Left kidney (tissue), 8 donors: ENCODE measurements at places on chromosomes 2 and 18. TPM values are rescaled to one million over a fixed set of nuclear protein-coding genes. Genes with fewer than 3 reads are reported as not detected.
A peak's percentile ranks its signal among the peaks of the same experiment; 100 is the strongest.

The ALPP gene
- not detected for polyA plus RNA-seq

The COLEC12 gene
- polyA plus RNA-seq = 23.3 TPM

The ACYP2 gene
- 19.6 TPM for polyA plus RNA-seq

The SERPINB12 gene
- not detected for polyA plus RNA-seq

The CCDC102B gene
- polyA plus RNA-seq = 8.8 TPM

GRCh38 chr18:54780285-54780861, 47.9 kb upstream of the RAB27B start:
- no peak for DNase-seq

GRCh38 chr2:189086710-189087109, 92.9 kb downstream of the COL5A2 start:
- peak; percentile 19 for DNase-seq

DNA sequence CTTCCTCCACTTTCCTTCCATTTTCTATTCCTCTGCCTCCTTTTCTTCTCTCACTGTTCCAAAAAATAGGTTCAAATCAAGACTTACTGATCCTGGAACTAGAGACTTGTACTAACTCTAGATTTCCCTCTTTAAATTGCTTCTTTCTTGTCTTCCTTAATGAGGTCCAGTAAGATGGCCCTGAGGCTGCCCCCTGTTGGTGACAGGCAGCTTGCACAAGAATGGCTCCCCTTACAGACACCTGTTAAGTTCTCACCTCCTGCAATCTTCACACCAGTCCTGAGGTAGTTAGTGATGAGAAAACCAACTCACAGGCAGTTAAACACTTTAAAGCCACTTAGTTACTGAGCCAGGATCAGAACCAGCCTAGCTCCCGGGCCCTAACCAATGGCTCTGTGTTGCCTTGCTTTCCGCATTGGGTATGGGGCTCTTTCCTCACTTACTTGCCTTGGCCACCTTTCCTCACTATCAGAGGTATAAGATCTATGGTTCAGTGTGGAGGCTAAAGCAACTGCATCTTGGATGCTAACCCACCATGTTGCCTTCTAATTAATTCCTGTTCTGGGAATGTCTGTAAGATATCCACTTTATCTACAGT, 130.6 kb downstream of the AKAIN1 start:
- no peak for DNase-seq

GRCh38 chr2:224944707-224945547, 97.3 kb downstream of the DOCK10 start:
- DNase-seq = no peak

DNA sequence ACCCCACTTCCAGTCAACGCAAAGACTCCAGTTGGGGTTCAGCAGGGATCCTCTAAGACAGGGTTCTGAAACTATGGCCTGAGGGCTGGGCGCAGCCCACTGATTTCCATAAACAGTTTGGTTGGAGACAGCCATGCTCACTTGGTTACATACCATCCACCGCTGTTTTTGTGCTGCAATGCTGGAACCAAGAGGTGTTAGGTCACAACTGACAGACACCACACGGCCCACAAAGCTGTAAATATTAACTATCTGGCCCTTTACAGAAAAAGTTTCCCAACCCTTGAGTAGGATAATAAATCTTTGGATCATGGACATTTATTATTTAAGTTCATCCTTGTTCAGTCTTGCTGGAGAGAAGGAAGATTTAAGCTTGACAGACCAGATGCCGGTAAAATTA, 8.4 kb upstream of the CD226 start:
- DNase-seq = peak; percentile 38

GRCh38 chr18:3213300-3214059, 6.3 kb downstream of the MYOM1 start:
- DNase-seq = no peak

- no peak for DNase-seq
These were observed 1077.9 kb upstream of the PIK3C3 start for GRCh38 chr18:40877096-40877495.

DNA sequence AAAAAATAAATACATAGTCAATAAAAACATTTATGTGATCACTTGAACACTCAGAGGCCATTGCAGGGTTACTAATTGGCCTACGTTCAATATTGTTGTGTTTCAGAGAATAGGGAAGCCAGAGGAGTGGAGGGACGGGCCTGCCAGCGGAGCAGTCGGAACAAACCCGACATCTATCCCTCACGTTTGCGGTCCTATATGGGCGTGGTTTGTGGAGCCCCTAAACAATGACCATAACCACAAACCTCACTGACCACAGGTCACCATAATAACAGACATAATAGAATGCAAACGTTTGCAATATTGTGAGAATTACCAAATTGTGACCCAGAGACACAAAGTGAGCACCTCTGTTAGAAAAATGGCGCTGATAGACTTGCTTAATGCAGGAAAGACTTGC, 19.5 kb upstream of the ZNF516 start:
- DNase-seq = no peak

DNA sequence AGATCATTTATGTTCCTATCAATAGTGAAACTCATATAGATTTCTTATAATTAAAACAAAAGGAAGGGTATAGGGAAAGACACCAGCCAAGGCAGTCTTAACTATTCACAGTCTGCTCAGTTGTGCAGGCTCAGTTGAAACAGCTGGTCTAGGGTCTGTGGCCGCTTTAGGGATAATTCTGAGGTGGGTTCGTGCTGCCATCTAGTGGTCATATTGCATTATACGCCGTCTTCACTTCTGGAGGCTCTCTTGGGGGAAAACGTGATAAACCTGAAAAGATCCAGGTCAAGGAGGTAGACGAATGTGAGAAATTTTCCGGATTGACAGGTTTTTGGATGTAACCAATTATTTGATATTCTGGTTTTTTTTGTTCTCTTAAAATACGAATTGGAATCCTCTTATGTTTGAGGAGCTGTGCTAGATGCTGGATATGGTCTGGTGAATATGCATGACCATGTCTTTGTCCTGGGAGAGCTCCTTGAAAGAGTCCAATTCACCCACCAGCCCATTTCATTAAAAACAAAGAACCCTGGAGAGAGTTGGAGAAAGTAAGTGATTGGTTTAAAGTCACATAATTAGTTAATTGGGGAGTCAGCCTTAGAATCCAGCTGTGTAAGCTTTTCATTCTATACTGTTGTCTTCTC, 492.4 kb downstream of the PLCL1 start:
- peak; percentile 77 for DNase-seq

GRCh38 chr18:23531912-23532311, 28.6 kb downstream of the RMC1 start:
- no peak for DNase-seq

- DNase-seq = no peak
These were observed 80.5 kb upstream of the UPP2 start for GRCh38 chr2:158021226-158021625.

DNA sequence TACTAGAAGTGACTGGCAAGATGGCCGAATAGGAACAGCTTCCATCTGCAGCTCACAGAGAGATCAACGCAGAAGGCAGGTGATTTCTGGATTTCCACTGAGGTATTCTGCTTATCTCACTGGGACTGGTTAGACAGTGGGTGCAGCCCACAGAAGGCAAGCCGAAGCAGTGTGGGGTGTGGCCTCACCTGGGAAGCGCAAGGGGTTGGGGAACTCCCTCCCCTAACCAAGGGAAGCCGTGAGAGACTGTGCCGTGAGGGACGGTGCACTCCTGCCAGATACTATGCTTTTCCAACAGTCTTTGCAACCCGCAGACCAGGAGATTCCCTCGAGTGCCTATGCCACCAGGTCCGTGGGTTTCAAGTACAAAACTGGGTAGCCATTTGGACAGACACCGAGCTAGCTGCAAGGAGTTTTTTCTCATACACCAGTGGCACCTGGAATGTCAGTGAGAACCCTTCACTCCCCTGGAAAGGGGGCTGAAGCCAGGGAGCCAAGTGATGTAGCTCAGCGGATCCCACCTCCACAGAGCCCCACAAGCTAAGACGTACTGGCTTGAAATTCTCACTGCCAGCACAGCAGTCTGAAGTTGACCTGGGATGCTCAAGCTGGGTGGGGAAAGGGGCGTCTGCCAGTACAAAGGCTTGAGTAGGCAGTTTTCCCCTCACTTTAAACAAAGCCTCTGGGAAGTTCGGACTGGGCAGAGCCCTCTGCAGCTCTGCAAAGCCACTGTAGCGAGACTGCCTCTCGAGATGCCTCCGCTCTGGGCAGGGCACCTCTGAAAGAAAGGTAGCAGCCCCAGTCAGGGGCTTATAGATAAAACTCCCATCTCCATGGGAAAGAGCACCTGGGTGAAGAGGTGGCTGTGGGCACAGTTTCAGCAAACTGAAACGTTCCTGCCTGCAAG, 40.1 kb downstream of the PLEK start:
- no peak for DNase-seq

- DNase-seq = no peak
These were observed 512.0 kb downstream of the METTL4 start for GRCh38 chr18:2059336-2059735.

DNA sequence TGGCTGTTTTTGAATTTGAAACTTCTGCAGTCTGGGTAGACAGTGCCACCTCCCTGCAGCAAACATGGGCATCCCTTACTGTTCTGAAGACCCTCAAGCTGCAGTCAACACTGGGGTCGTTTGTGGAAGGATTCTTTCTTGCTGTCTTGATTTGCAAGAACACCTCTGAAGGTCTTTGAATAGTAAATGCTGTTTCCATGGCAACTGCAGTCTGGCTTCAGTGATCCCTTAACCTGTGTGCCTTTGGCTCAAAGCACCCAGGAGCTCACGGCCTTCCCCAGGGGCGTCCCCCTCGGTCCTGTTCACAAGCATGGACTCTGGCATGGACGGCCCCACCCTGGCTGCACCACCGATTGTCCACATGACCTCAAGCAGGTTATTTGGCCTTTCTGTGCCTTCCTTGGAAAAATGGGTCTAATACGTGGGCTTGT, 38.3 kb downstream of the LRRFIP1 start:
- peak; percentile 50 for DNase-seq

DNA sequence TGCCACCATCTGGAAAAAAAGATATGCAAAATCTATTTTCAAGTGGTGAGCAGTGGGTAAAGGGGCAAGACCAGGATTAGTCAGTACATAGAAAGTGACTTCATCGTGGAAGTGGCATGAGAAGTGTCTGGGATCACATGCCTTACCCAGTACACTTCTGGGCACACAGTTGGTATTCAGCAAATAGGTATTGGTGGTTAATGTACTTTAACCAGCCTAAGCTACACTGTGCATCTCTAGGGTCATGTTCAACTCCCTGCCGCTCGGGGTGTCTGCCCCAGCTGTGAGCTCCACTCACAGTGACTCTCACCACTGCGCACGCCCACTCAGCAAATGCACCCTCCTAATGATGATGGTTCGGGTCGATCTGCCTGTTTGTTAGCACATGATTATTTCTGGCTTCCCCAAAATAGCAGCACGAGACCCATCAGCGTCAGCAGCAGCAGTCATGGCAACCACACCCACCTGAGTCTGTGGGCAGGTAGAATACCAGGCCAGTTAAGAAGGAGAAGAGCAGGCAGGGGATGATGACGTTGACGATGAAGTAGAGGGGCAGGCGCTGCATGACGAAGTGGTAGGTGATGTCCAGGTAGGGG, 11.1 kb downstream of the CHRNA1 start:
- DNase-seq = no peak

DNA sequence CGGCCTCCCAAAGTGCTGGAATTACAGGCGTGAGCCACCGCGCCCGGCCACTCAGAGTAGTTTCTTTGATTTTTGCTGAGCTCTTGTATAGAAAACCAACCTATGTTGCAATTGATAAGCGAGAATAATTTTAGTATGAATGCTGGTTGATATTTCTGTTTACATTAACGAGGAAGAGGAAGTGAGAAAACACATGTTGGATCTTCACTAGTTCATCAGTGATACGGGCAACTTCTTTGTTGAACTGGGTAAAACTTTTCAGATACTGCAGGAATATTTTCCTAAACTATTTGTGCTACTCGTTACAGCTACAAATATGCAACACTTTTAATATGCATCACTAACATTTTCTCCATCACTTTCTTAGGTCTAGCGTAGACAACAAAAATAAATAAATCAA, 67.9 kb upstream of the SLC25A52 start:
- no peak for DNase-seq

GRCh38 chr2:231129216-231129615, 4.4 kb upstream of the HTR2B start:
- no peak for DNase-seq

GRCh38 chr2:36701918-36702317, 5.4 kb downstream of the VIT start:
- DNase-seq = no peak

DNA sequence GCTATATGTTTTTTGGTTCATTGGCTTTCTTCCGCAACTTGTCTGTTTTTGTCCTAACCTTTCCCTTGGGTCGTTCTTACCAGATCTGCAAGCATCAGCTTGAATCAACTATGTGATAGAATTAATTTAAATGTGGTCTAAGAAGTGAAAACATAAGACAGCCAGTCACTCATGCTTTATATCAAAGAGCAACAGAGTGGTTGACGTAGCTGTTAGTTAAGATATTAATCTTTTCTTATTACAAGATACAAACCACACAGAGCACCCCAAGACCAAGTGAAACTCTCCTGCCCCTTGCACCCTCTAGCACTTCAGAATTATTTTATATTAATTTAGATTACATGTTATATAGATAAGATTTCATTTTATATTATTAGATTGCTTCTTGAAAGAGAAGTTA, 15.2 kb downstream of the IL18RAP start:
- DNase-seq = no peak

DNA sequence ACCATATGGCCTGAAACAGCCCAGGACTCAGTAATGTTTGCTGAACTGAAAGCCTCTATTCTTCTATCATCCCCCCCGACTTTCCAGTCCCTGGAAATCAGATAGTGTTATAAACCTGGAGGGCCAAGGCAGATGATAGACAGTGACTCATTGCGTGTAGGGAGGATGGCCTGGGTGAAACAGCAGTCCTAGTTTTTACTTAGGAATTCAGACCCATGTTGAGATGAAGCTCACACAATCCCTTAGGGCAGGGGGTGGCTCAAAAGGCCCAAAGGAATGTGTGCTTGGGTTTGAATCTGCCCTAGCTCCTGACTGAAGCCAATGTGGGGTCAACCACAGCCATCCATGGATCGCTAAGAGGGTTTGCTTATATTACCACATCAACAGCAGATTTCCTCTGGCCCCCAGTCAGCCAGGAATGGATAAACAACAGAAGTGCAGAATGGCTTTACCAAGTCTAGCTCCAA, 43.9 kb upstream of the STPG4 start:
- no peak for DNase-seq
